Stimulated activated CD8-positive, alpha-beta memory T cell treated with anti-CD3 and anti-CD28 coated beads, Interleukin-4, amount 100 ng/mL, for 48 hours (primary cell): ENCODE measurements at places on chromosomes 2 and 18.

DNA sequence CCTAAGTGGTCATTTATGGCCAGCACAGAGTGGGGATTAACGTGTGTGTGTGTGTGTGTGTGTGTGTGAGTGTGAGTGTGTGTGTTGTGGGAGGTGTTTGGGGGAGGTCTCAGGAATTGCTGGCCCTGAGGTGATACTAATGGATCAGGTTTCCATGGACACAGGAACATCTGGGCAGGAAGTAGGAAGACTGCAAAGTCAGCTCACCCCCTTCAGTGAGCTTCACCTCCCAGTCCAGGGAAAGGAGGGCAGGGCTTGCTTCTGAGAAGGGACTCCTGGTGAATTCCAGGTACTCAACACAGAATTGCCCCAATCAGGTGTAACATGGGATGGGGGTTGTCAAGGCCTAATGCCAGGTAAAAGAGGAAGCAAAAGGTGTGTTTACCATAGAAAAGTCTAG is 30.3 kb upstream of the IL1R1 start:
- no peak for DNase-seq

DNA sequence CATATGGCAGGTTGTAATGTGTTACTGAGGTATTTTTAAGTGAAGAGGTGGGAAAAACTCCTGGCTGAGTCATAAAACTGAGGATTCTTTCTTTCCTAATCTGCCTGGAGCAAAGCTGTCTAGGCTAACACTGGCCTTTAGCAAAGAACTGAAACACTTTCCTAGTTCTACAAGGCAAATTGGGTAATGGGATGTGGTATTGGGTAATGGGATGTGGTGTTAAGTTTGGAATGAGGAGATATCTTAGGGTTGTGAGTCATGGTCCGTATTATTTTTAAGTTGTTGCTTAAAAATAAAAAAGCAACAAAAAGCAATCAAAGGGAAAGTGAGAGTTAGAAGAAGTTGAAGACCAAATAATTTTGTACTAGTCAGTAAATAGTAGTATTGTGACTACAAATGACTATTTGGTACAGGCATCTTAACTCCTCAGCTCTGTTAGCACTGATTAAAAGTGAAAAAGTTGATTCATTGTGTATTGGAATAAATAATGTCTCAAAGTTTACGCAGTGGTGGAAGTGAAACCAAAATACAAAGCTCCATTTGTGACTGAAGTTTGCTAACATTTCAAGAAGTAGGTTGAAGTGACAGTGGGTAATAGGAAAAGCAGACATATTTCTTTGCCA is 216.8 kb downstream of the CAMKMT start:
- DNase-seq = no peak

- DNase-seq = no peak
Observed at GRCh38 chr2:648476-649424, 28.5 kb downstream of the TMEM18 start.

DNA sequence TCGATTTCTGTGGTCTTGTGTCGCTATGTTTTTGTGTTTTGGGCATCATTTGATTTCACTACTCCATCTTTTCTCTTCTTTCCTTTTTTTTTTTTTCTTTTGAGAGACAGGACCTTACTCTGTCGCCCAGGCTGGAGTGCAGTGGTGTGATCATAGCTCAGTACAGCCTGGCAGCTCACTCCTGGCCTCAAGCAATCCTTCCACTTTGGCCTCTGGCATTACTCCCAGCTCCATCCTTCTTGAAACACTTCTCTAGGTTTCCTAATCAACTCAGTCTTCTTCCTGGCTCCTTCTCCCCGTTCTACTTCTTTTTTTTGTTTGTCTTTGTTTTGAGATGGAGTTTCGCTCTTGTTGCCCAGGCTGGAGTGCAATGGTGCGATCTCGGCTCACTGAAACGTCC is 26.5 kb downstream of the TCF23 start:
- no peak for DNase-seq

- DNase-seq = no peak
Observed at GRCh38 chr18:24051031-24051947, 36.7 kb downstream of the TTC39C start.

DNA sequence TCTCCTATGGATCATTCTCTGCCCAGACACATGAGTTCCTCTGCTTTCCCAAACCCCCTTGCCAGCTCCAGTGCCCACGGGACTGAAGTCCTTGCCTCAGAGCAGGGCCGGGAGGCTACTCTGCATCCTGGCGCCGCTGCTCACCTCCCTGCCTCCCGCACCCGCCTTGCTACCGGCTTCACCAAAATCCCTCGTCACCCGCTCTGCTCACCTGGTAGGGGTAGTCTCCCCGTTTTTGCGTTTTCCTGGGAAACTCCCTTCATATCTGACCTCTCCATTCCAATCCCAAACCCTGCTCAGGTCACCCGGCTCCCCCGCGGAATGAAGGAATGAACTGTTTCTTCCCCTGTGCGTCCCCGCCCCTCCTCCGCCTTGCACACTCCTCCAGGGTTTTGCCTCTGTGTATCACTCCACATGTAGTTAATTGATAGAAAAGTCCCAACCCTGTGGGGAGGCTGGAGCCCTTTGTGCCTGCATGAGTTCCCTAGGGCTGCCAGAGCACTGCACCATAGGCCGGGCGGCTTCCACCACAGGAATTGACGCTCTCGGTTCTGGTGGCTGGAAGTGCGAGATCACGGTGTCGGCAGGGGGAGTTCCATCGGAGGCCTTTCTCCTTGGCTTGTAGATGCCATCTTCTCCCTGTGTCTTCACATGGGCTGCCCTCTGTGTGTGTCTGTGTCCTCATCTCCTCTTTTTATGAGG is 2.0 kb upstream of the DGKD start:
- no peak for DNase-seq

GRCh38 chr18:42052122-42052708 is 97.2 kb downstream of the PIK3C3 start:
- DNase-seq = no peak

DNA sequence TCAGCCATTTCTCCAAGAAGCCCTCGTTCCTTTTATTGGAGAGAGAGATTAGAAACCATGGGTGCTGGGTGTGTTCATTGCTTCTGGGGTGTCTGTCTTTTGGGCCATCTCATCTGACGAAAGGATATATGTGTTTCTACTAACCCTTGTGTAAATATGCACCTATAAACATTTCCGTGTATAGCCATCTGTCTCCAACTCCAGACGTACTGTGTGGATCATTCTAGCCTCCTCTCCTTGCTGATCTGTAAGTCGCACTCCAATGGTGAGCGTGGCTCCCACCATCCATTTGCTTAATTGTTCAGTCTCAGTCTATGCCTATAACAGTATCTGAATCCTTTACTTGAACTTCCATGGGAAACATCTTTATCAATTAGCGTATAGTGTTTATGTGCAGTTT is 1.8 kb downstream of the RBFA start:
- no peak for DNase-seq

DNA sequence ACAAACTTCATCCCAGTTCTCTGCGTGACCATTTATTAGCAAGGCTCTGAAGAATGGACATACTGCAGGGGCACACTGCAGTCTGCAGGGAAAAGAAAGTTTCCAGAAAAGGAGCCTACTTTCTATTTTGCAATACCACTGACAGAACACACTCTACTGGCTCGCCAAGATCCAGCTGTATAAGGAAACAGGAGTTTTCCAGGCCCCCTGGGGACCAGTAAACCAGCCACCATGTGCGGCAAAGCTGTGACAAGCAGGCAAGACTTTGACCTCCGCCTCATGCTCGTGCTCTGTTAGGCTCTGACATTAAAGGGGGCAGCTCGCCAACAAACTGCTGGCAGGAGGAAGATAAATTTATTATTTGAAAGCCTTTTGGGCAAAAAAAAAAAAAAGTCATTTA is 67.3 kb downstream of the CCBE1 start:
- no peak for DNase-seq

- no peak for DNase-seq
Observed at GRCh38 chr18:75562216-75562615, 134.7 kb upstream of the SMIM21 start.

DNA sequence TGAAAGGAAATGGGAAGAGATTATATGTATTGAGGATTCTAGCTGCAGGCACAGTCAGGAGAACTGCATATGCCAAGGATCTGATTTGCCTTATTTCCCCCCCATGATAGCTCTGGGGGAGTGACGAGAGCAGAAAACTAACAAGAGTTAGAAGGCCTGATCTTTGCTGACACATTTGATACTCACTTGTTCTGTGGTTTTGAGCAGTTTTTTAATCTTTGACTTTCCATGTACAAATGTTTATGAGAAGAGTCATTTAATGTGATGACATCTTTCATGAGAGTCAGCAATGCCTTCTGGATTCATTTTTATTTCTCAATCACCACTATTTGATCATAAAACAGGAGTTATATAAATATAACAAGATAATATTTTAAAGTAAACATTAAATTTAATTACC is 12.7 kb upstream of the SERPINB7 start:
- DNase-seq = no peak

DNA sequence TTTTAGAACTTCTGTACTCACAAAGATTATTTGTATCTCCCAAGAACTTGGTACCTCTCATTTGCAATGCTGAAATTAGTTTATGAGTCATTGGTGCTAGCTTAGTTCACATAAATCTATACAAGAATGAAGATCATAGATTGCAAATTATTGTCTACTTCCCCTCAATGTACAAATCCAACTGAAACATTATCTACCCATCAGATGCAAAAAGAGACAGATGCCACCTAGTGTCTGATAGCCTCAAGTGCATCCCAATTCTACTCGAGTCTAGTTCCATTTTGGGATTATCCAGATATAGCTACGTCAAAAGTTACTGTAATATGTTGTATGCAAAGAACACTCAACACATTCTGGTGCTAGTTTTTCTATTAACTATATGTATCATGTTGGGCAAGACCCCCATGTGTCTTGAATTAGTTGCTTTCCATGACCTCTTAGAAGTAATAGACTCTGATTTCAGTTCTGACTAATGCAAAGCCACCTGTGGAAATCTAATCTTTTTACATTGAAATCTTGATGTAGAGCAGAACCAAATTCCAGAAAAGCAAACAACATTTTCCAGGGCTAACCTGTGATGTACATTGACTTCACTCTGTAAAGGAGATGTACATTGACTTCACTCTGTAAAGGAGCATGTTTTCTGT is 210.0 kb downstream of the RBM43 start:
- peak; percentile 33 for DNase-seq

- DNase-seq = no peak
Observed at GRCh38 chr2:95372845-95373244, 29.7 kb upstream of the FAHD2A start.

DNA sequence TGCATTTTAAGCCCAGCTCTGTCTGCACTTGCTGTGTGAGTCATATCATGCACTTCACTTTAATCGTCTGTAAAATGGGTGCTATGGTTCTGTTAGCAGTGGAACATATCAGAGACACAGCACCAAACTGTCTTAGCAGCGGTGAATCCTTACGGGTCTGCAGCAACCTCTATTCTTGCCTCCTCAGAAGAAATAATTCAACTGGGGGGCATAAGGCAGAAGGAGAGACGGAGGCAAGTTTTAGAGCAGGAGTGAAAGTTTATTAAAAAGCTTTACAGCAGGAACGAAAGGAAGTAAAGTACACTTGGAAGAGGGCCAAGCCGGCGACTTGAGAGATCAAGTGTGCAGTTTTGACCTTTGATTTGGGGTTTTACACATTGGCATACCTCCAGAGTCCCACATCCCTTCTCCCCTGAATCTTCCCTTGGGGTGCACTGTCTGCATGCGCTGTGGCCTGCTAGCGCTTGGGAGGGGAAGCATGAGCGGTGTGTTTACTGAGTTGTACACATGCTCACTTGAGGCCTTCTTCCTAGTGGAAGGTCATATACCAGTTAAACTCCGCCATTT is 109.8 kb downstream of the DDX1 start:
- DNase-seq = no peak

DNA sequence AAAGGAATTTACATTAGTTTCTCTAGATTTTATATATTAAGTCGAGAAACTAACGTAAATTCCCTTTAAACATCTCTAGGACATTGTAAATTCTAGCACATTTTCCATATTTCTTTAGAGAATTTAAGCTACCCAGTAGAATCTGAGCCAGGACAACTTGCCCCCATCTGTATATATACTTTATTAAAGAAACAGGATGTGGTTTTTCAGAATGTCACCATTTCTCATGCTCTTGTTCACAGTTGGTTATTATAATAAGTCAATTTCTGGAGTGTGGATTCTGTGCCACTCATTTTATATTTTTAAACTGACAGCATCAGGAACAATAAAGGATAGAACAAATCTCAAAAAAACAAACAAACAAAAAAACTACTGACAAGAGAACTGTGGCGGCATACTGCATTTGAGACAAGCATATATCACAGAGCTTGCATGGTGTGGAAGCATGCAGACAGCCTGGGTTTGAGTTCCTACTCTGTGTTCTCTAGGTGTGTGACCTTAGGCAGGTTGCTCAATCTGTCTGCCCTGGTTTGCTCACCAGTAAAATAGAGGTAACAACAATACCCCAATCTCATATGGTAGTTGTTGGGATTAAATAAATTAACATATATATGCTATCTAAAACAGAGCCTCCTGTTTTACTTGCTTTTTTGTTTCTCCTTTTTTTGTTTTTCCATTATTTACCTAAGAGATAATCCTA is 61.4 kb upstream of the DNER start:
- DNase-seq = no peak

- DNase-seq = no peak
Observed at GRCh38 chr2:8217468-8218030, 464.3 kb upstream of the ID2 start.

DNA sequence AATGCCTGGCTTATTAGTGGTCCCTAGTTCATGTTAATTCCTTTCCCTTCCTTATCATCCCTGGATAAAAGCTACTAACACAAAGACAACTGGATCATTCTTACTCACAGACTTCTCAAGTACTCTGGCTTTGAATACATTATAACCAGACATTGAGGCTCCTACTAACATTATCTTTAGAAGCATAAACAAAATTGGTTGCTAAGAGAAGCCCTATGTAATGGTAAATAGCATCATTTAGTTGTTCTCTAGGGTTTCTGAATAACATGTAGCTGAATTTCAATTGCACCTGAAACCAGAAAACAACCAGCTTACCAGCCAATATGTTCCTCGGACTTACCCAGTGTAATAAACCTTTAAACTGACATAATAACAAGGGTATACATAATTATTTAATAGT is 114.1 kb upstream of the NCKAP5 start:
- no peak for DNase-seq

GRCh38 chr2:11152591-11152990 is 2.7 kb upstream of the SLC66A3 start:
- no peak for DNase-seq

DNA sequence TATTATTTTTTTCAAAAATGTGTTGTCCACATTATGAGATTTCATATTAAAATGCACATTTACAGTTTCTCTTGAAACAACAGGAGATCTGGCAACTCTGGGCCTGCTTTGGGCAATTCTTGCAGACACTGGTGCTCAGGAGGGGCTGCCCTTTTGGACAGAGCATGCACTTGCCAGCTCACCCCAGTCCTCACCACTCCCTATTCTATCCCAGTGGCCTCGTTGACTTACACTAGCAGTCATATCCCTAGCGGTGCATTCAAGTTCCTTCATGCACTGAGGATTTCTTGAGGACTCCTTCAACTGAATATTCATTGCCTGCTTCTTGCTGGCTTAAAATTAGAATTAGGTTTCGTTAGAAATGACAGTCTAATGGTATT is 87.9 kb upstream of the FHL2 start:
- DNase-seq = no peak

- DNase-seq = peak; percentile 37
Observed at GRCh38 chr2:208373460-208374089, 33.0 kb upstream of the PTH2R start.

- DNase-seq = no peak
Observed at GRCh38 chr2:44135771-44136170, 32.9 kb upstream of the PPM1B start.

GRCh38 chr2:138507267-138507666 is 5.7 kb downstream of the SPOPL start:
- no peak for DNase-seq
